D721Med (cell line): ENCODE measurements at places on chromosomes 2 and 18.

GRCh38 chr2:96470109-96470508, 35.0 kb downstream of the NEURL3 start:
- no peak for DNase-seq

- DNase-seq = no peak
These were observed 576.0 kb downstream of the LRP1B start for GRCh38 chr2:141554810-141555209.

- DNase-seq = no peak
These were observed 67.6 kb downstream of the ITGB1BP1 start for GRCh38 chr2:9355716-9356115.

DNA sequence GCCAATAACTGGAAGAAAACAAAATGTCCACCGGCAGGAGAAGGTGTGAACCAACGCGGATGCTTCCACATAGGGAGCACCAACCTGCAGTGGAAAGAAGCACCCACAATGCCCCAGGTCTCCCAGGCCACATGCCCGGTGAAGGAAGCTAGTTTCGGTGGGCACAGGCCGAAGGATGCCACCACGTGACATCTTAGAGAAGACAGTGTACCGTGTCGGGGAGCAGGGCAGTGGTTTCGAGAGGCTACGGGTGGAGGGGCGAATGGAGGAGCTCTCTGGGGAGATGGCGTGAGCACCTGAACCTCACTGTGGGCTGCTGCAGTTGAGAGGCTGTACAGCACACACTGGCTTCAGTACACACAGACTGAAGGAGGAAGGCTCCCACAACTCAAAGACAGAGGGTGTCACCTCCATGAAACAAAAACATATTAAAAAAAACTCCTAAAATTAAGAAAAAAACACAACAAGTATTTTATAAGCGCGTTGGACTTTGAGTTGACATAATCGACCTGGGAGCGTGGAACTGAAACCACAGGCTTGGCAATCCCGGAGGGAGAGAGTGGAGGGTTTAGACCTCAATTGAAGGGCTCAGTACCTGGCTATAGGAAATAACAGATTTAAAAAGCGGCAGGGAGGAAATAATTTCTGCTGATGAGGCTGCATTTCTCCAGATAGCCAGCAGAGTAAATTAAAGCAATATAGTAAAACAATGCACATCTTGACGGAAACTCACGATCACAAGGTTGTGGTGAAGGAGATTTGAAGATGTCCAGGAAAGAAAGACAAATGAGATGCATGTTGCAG, 160.1 kb downstream of the RTP5 start:
- no peak for DNase-seq

GRCh38 chr2:38466876-38467767, 90.0 kb upstream of the ATL2 start:
- no peak for DNase-seq

- no peak for DNase-seq
These were observed 99.6 kb upstream of the SNTG2 start for GRCh38 chr2:851078-851477.

- DNase-seq = no peak
These were observed 110.0 kb downstream of the HDAC4 start for GRCh38 chr2:239290618-239291474.

DNA sequence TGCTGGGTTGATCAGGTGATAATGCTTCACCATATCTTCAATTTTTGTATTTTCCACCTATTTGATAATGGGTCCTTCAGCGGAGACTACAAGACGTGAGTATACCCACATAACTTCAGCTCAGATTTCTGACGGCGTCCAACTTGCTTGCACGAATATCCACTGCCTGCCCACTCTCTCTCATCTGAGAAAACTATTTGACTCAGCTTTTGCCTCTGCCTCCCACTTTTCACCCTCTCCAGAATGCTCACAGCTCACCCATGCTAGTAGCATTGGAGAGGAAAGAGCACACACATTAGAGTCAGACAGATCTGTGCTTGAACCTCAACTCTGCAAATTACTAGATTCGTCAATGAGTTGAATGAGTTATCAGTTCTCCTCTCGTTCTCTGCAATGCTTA, 166.8 kb downstream of the BCL2 start:
- DNase-seq = no peak

DNA sequence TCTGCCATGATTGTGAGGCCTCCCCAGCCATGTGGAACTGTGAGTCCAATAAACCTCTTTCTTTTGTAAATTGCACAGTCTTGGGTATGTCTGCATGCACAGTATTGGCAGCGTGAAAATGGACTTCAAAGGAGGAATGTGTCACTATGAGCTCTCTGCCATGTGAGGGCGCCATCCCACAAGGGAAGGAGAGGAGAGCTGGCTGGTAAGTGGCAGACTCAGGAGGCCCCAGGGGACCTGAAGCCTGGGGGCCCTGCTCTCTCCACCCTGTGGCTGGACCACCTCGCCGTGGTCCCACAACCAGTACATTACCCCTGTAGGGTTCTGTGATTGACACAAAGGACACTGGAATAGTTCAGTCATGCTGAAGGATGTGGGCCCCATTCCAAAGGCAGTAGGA, 122.1 kb downstream of the RPIA start:
- DNase-seq = no peak

GRCh38 chr2:96325041-96325883, at the start of gene ITPRIPL1:
Gene ITPRIPL1, plus strand, starts transcription at chr2:96325317. Its CDS starts 523 bp downstream, at chr2:96325840.
- no peak for DNase-seq

DNA sequence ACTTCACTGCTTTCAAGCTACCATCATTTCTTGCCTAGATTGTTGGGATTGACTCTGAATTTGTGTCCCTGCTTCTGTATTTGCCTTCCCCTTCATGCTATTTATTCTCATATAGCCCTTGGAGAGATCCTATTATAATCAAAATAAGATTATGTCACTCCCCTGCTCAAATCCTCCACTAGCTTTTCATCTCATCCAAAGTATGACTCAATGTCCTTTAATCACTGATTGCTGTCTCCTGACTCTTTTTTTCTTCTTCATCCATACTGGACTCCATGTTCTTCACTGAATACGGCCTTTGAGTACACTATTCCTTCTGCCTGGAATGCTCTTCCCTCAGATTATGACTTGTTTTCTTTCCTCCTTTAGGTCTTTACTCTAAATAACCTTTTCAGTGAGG, 5.0 kb downstream of the RBKS start:
- DNase-seq = no peak

GRCh38 chr2:135636982-135637381, 104.7 kb upstream of the UBXN4 start:
- DNase-seq = no peak

DNA sequence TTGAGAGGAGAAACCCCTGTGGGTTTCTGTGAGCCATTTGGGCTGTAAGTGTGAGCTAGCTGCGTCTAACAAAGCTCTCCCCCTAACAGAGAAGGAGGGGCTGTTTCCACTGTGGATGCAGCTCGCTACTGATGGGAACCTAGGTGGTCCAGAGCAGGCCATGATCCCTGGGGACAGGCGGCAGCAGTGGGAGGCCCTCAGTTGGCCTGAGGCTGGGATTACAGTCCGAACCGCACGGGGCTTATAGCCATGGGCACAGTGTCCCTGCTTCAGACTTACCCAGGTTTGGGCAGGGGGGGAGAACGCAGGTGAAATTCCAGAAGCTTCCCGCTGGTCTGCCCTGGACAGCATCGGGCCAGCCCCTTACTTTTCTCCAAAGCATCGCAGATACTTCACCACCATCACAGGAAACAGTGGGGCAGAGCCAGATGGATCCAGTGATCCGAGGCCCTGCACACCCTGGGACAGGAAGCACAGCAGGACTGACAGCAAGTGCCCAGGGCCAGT, 139.4 kb downstream of the SEPTIN10 start:
- no peak for DNase-seq

GRCh38 chr18:74284980-74285355, 6.8 kb downstream of the CYB5A start:
- DNase-seq = no peak

- DNase-seq = no peak
These were observed 194.3 kb downstream of the PLCL1 start for GRCh38 chr2:197998702-197999101.

GRCh38 chr2:238793801-238794449, 54.0 kb upstream of the TWIST2 start:
- no peak for DNase-seq

DNA sequence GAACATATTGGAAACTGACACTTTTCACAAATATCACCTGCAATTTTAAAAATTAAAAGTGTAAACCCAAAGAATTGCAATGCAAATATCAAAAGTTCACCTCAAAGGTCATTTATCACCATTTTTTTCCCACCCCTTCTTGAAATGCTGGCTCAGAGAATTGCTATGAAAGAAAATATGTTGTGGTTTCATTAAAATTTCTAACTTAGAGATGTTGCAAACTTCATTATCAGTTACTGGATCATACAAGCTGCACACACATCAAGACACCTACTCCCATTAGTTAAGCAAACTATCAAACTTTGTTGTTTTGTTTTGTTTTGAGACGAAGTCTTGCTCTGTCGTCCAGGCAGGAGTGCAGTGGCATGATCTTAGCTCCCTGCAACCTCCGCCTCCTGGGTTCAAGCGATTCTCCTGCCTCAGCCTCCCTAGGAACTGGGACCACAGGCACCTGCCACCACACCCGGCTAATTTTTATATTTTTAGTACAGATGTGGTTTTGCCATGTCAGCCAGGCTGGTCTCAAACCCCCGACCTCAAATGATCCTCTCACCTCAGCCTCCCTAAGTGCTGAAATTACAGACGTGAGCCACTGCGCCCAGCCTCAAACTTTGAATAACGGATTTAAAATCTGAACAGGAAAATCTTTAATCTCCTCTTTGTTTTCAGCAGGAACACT, 37.0 kb downstream of the STK39 start:
- DNase-seq = no peak

GRCh38 chr18:78447211-78447610, 532.4 kb upstream of the SALL3 start:
- no peak for DNase-seq

GRCh38 chr18:5064841-5065370, 132.2 kb downstream of the AKAIN1 start:
- DNase-seq = no peak

GRCh38 chr2:221610675-221611074, 38.6 kb upstream of the EPHA4 start:
- DNase-seq = no peak

DNA sequence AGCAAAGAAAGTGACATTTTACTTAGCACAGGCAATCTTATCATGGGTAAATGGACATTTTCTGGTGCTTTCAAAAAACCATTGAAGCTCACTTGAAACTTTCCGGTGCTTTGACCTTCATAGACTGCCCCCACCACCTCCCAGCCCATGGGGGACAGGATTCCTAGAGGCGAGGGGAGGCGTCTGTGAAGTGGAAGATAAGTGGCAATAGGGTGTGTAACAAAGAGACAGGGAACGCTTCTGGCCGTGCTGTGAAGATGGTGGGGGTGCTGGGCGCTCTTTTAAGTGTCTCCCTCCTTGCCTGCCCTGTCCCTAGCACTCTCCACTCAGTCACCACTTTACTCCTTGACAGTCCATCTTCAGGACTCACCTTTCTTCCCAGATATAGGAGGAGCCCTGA, 23.4 kb upstream of the GMPPA start:
- no peak for DNase-seq

DNA sequence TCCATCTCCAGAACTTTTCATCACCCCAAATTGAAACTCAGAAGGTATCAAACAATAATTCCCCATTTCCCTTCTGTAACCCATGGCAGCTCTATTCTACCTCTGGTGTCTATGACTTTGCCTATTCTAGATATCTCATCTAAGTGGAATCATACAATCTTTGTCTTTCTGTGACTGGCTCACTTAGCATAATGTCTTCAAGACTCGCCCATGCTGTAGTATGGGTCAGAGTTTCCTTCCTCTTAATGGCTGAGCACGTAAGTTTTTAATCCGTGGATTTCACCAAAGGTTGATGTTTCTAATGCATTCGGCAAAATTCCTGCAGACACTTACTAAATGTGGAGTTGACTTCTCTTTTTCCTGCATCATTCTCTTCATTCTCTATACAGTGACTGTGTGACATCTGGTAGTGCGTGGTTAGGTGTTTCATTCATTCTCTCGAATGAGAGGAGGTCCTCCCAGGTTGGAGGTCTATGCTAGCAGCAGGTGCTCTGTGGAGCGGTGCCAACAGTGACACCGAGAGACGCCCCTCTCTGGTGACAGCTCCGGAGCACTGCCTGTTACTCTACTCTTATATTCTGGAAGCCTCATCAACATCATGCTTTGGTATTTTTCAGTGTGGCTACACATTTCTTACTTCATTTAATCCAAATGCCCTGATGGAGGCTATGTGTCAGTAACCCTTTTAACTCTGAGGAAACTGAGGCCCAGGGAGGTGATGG, 50.1 kb downstream of the ATOH8 start:
- DNase-seq = no peak

- no peak for DNase-seq
These were observed 104.5 kb downstream of the HDAC4 start for GRCh38 chr2:239296020-239296932.

- no peak for DNase-seq
These were observed 7.6 kb downstream of the PLEKHM3 start for GRCh38 chr2:208017721-208018120.

- DNase-seq = no peak
These were observed 17.7 kb downstream of the ITGB1BP1 start for GRCh38 chr2:9405636-9406035.

- no peak for DNase-seq
These were observed 5.5 kb upstream of the ID2 start for GRCh38 chr2:8676191-8676920.

DNA sequence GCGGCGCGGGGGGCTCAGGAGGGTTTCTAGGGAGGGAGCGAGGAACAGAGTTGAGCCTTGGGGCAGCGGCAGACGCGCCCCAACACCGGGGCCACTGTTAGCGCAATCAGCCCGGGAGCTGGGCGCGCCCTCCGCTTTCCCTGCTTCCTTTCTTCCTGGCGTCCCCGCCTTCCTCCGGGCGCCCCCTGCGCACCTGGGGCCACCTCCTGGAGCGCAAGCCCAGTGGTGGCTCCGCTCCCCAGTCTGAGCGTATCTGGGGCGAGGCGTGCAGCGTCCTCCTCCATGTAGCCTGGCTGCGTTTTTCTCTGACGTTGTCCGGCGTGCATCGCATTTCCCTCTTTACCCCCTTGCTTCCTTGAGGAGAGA, 5.2 kb downstream of the PROC start:
- DNase-seq = no peak

DNA sequence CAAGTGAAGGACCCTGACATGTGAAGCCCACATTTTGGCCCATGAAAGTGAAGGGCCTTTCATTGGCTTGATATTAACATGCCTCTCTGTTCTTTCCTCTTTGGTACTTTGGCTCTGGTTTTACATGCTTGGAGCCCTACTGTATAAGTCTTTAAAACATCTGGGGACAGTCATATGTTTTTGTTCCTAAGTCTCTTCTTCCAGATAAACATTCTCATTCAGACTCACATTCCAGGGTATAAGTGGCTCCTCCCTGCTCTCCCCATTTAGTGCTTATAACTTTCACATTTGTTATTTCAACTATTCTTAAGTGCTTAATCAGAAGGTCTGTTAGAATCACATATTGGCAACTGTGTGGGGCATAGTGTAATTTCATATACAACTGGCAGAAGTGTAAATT, 1932.2 kb upstream of the CELF4 start:
- DNase-seq = no peak

DNA sequence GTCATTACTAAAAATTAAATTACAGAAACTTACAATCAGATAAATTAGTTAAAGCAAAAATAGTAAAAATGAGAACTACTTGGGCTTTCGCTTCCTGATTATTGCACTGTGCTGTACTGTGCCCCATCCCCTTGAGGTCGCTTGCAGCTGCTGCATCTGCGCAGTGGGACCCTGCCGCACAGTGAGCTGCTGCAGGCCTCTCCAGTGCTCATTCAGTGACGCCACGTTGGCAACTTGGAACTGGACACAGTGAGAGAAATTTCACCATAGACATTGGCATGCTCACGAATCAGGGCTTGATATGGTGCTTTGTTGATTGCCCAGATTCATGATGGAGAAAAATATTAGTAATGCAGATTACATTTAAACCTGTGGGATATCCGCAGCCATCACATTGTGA, 290.8 kb upstream of the MYT1L start:
- no peak for DNase-seq
